ENCODE measurements at places on chromosomes 1 and 21. TPM values are rescaled to one million over a fixed set of nuclear protein-coding genes. Genes with fewer than 3 reads are reported as not detected.

Gene ELF3
- total RNA-seq = 0.14 TPM

Gene ZNF683
- total RNA-seq = not detected

Gene SAMSN1
- total RNA-seq = 86.4 TPM

Gene ZFP69
- total RNA-seq = 3.1 TPM

Gene PCP4
- not detected for total RNA-seq

Gene CFAP141
- total RNA-seq = not detected

DNA sequence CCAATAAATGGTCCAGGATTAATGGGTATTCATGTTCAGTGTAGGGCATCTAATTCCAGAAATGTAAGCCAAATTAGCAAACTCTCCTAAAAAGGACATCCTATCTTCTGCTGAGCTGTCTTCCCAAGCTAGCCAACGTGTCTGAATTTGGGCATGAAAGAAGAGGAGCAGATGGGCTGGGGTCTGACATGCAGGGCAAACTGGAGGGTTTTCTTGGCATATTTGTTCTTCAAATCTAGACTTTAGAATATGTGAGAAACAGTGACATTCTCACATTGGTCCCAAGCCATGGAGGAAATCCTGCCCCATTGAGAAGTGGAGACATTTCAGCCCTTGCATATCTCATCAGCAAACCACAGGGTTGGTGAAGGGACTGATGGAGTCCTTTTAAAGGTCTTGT is 67.2 kb downstream of the LRIG2 start:
- H3K4me3 ChIP-seq = no peak overlapping the region
- H3K36me3 ChIP-seq = no peaks in the 10 kb centered on the region
- H3K4me1 ChIP-seq = peaks cover 18% of the 10 kb centered on the region
- no peaks in the 10 kb centered on the region for H3K27me3 ChIP-seq

- peaks cover 73% of the 10 kb centered on the region for H3K36me3 ChIP-seq
- H3K4me1 ChIP-seq = peaks cover 41% of the 10 kb centered on the region
- peak overlapping the region; percentile 10 for H3K4me3 ChIP-seq
These were observed 23.9 kb downstream of the MEF2D start for GRCh38 chr1:156476501-156477298.

GRCh38 chr1:15346346-15347030 is 63.2 kb upstream of the EFHD2 start:
- no peaks in the 10 kb centered on the region for H3K36me3 ChIP-seq
- H3K4me3 ChIP-seq = peak overlapping the region; percentile 60
- peaks cover 68% of the 10 kb centered on the region for H3K4me1 ChIP-seq
- H3K27ac ChIP-seq = peak overlapping the region; percentile 79
- DNase-seq = no peak

- H3K27ac ChIP-seq = peak overlapping the region; percentile 94
- H3K4me1 ChIP-seq = peaks cover 60% of the 10 kb centered on the region
- peak overlapping the region; percentile 84 for H3K4me3 ChIP-seq
- peak; percentile 91 for DNase-seq
These were observed 27.4 kb downstream of the HIVEP3 start for GRCh38 chr1:41891199-41891896.

DNA sequence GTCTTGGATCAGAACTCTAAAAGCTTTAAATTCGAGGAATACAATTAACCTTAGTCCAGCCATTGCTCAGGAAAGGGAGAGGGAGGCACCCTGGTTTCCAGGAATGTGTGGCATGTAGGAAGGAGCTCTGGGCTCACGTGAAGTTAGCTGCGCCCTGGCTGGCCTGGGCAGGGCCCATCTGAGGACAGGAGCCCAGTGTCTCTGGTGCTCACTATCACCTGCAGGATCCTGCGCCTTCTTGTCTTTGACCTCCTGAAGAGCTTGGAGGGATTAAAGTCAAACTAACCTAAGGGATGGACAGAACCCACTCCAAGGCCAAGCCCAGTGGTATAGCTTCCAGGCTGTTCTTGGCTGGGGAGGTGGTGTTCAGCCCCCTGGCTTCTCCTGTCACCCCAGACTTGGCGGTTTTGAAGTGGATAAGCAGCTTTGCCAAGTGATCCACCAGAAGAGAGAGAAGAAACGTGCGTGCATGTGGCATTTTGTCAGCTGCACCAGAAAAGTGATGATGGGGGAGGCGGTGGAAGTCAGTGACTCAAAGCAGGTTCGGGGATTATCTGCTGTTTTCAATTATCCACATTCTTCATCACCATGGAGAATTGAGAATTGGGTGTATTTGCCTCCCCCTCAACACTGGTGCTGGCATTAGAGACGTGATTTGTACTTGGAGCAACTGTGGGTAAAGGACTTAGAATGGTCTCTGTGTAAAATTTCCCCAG is 11.9 kb upstream of the KCNN3 start:
- no peaks in the 10 kb centered on the region for H3K36me3 ChIP-seq
- H3K4me1 ChIP-seq = peaks cover 19% of the 10 kb centered on the region
- H3K27me3 ChIP-seq = no peaks in the 10 kb centered on the region
- no peak overlapping the region for H3K27ac ChIP-seq
- DNase-seq = no peak
- H3K4me3 ChIP-seq = no peak overlapping the region

GRCh38 chr1:203046984-203047630 is 20.8 kb downstream of the PPFIA4 start:
- H3K4me1 ChIP-seq = peaks cover 5% of the 10 kb centered on the region
- no peak overlapping the region for H3K4me3 ChIP-seq
- H3K36me3 ChIP-seq = peaks cover 14% of the 10 kb centered on the region
- H3K27me3 ChIP-seq = no peaks in the 10 kb centered on the region

DNA sequence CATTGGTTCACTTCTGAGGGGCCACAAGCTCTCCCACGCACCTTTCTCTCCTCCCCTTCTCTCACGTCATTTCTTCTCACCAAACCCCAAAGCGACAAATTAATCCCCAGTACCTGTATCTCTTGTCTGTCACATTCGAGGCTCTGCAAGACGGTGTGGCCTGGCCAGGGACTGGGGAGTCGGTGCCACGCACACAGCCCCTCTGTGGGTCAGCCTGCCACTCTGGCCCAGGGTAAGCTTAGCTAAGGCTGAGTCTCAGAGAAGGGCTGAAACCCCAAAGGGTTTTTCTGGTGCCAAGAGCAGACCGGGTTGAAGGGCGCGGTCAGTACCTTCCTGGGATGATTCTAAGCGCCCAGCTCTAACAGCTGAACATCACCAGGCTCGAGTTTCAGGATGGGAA is 34.2 kb upstream of the ZBTB40 start:
- H3K36me3 ChIP-seq = no peaks in the 10 kb centered on the region
- peaks cover 4% of the 10 kb centered on the region for H3K4me1 ChIP-seq
- no peak overlapping the region for H3K27ac ChIP-seq
- DNase-seq = no peak
- peaks cover 34% of the 10 kb centered on the region for H3K27me3 ChIP-seq

- no peaks in the 10 kb centered on the region for H3K4me1 ChIP-seq
- no peak overlapping the region for H3K4me3 ChIP-seq
- H3K36me3 ChIP-seq = no peaks in the 10 kb centered on the region
- peaks cover 1% of the 10 kb centered on the region for H3K27me3 ChIP-seq
- DNase-seq = no peak
These were observed 287.7 kb downstream of the HHAT start for GRCh38 chr1:210616356-210616755.
